ENCODE measurements at places on chromosomes 3 and 15.

DNA sequence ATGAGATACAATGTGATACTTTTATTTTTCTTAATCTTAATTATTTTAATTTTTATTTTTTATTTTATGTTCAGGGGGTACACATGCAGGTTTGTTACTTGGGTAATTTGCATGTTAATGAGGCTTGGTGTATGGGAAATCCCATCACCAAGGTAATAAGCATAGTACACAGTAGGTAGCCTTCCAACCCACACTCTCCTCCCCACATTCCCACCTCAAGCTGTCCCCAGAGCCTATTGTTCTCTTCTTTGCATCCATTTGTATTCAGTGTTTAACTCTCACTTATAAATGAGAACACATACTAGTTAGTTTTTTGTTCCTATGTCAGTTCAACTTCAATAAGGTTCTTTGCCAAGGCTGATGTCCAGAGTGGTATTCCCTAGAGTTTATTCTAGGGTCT is 1375.4 kb downstream of the NSUN3 start:
- H3K4me1 ChIP-seq: no peaks in the 10 kb centered on the region
- DNase-seq: no peak
- no peaks in the 10 kb centered on the region for H3K36me3 ChIP-seq

DNA sequence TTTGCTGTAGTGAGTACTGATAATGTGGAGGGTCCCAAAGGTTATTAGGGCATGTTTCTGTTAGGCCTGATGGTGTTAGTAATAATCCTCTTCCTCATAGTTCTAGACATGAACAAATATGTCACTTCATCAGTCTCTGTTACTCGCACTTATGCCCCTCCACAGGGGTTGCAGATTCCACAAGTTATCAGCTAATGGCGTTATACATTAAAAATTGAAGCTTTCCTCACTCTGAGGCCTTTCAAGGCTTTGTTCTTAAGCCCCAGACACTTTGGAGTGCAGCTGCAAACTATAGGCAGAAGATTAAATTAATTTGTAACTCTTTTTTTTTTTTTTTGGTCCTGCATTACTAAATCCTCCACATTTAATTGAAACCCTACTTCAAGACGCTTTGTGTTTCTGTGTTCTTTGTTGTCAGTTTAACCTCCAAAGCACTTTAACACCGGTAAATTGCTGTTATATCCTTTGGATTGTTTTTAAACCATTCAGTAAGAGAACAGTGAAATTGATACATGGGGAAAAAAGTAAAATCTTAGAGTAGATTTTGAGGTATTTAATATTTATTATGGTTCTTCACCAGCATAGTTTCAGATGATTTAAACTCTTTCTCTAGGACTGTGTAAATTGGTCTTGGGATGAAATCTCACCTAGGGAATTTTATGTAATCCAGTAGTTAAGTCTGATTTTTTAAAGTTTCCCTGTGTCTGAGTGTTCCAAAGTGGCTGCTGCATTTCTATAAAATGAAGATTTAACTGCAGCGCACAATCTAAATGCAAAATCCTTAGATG is 103.1 kb upstream of the SKOR1 start:
- H3K36me3 ChIP-seq: no peaks in the 10 kb centered on the region
- H3K4me3 ChIP-seq: no peak overlapping the region
- no peak for DNase-seq
- no peaks in the 10 kb centered on the region for H3K27me3 ChIP-seq
- H3K27ac ChIP-seq: no peak overlapping the region

DNA sequence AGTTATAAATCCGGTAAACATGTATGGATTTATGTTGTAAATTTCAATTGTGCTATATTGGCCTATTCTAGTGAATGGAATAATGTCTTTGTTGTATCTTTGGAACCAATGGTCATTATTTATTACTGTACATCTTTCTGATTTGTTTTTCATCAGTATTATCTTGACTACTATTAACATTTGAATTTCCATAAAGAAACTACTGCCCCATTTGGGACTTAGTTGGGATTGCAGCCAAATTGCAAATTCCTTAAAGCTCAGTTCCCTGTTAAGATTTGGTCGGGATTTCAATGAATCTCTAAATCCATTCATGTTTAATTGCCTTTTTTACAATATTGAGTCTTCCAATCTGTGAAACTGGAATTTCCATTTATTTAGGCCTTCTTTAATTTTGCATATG is 822.4 kb upstream of the CADM2 start:
- H3K27me3 ChIP-seq: no peaks in the 10 kb centered on the region
- H3K4me1 ChIP-seq: no peaks in the 10 kb centered on the region
- DNase-seq: no peak
- H3K27ac ChIP-seq: no peak overlapping the region

DNA sequence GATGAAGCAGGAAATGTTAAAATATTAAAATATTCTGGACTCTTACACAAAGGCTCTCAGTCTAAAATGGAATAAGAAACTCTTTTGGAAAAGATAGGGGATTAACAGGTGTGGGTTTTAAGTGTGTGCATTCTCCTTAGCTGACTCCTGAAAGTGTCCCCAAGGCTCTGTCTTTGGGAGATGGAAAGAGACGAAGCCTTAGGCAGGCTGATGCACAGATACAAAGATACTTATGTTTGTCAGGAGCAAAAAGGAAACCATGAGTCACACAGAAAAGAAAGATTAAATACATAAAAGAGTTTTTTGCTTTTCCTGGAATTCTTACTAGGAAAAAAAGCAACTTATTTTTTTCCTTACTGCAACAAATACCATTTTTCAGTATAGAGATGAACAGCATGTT is 23.8 kb upstream of the ABI3BP start:
- H3K36me3 ChIP-seq: no peaks in the 10 kb centered on the region
- H3K4me3 ChIP-seq: no peak overlapping the region
- H3K4me1 ChIP-seq: no peaks in the 10 kb centered on the region
- no peaks in the 10 kb centered on the region for H3K27me3 ChIP-seq
- DNase-seq: no peak

DNA sequence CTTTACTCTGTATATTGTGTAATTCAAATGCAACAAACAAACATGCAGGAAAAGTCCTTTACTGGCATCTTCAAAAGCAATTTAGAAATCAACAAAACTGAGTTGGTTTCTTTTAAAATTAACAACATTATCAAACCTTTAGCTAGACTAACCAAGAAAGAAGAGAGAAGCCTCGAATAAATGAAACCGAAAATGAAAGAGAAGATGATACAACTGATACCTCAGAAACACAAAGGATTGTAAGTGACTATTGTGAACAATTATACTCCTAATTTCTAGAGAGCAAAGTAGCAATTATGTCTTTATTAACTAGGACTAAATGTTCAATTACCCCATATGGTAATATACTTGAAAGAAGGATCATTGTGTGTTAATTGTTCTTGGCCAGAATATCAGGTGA is 49.2 kb upstream of the P3H2 start:
- H3K27ac ChIP-seq: no peak overlapping the region
- DNase-seq: no peak
- H3K4me3 ChIP-seq: no peak overlapping the region
- no peaks in the 10 kb centered on the region for H3K36me3 ChIP-seq
- no peaks in the 10 kb centered on the region for H3K27me3 ChIP-seq
